ENCODE measurements at places on chromosomes 4 and X.

- no peak for DNase-seq
These were observed 338.8 kb downstream of the UNC5C start for GRCh38 chr4:95209927-95210326.

DNA sequence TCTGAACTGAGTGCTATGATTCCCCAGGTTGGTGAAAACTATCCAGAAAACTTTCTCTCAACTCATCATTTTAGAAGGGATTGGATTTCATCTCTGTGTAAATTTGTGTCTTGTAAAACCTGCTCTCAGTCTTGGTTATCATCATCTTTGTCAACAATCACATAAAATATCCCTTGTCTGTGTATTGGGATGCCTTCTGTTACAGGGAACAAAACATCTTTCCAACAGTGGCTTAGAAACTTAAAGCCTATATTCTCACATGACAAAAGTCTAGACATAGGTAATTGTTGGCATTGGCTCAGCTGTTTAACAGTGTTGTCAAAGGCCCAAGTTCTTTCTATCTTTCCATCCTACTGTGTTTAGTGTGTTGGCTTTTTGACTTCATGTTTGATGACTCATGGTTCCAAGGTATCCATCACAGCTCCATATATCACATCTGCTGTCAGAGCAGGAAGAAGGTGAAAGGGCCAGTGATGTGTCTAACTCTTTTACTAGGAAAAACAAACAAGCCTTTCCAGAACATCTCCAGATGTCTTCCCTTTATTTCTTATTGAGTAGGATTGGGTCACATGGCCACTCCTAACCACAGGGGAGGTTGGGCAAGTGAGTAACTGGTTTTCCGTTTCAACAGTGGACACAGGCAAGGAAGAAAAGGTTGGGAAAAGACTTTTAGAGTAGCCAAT is 65.0 kb downstream of the PHEX start:
- no peak for DNase-seq

- DNase-seq = no peak
These were observed 436.5 kb upstream of the GALNTL6 start for GRCh38 chr4:171376724-171377123.

DNA sequence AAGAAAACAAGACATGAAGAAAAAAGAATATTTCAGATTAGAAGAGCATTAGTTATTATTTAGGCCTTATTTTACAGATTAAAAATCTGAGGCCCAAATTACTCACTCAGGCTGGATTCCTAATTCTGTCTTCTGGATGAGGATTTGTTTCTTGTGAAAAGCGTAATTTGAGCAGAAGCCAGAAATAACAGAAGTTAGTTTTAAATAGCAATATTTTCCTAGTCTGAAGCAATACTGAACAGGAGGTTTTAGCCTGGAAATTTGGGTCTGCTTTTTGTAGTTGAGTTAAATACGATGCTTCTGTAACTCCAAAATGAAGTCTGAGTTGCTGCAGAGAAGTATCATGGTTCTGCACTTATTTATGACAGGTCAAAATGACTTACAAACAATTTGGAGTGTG is 124.9 kb downstream of the RTL3 start:
- no peak for DNase-seq

- no peak for DNase-seq
These were observed 223.8 kb upstream of the PSAPL1 start for GRCh38 chr4:7658341-7659204.

DNA sequence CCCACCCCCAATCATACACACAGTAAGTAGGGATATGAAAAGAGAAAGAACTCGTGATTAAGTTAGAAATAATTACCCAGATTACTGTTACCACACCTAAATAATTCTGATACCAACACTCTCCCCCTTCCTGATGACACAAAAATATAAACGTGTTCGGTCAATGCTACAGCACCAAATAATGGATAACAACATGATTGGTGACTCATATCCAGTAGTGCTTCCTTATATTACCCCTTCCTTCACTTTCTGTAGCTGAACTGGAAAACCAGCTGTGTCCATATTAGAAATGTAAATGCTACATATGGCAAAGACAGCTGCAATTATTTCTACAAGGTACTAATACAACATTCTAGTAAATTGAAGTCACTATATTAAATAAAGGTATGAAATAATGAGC is 20.8 kb downstream of the EIF4E start:
- DNase-seq = no peak

DNA sequence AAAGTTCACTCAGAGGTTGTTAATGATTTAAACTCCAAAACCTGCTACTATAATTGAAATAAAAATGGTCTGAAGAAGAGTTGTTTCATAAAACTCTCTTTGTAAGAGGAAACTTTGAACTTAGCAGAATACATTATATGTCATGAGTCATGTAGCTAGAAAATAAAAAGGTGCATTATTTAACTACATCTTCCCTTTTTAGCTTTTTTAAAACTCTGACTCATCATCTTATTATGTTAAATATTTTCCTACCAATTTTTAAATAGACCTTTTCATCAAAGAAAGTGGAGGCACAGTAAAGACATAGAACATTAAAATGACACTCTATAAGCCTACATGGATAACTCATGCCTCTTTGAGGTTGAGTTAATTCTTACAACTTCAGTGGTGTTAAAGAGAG is 1.2 kb upstream of the ZNF827 start:
- DNase-seq = no peak

- DNase-seq = no peak
These were observed 5.3 kb upstream of the PYURF start for GRCh38 chr4:88528861-88529260.
